ENCODE measurements at places on chromosomes 16 and 17.

DNA sequence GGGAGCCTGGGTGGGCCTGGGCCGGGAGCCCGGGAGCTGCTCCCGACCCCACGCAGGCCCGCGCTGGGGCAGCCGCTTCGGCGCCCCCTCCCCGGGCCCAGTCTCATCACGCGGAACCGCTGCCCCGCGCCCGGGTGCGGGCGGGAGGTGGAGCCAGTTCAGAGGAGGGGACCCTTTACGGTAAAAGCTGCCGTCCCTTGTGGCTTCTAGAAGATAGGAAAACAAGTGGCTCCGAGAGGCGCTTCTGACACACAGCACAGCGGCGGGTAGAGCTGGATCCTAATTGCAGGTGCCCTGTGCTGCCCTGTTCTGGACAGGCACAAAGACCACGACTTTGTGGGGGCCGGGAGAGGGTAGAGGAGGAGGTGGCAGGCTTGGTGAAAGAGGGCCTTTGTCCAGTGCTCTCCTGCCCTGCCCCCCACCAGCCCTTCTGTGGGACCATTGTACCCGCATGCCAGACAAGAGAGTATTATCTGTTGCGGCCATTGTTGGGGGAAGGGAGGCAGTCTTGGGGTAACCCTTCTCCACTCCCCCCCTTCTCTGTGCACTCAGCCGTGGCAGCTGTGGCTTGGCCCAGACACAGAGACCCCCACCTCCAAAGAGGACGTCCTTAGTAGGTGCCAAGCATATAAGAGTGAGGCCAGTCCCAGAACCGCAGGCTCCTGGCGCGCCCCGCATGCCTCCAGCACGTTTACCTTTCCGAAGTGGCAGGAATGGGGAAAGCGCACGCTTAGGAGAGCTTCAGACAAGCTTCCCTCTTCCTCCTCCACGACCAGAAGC lies 736 bp downstream of the CNP start:
- peak; percentile 28 for DNase-seq

GRCh38 chr16:80084614-80085013 lies 456.2 kb upstream of the DYNLRB2 start:
- no peak for DNase-seq

- no peak for DNase-seq
Measured at GRCh38 chr17:74768069-74768762, 7.9 kb downstream of the NAT9 start.

- DNase-seq, result no peak
Measured at GRCh38 chr16:14109077-14109775, 38.1 kb downstream of the MRTFB start.

DNA sequence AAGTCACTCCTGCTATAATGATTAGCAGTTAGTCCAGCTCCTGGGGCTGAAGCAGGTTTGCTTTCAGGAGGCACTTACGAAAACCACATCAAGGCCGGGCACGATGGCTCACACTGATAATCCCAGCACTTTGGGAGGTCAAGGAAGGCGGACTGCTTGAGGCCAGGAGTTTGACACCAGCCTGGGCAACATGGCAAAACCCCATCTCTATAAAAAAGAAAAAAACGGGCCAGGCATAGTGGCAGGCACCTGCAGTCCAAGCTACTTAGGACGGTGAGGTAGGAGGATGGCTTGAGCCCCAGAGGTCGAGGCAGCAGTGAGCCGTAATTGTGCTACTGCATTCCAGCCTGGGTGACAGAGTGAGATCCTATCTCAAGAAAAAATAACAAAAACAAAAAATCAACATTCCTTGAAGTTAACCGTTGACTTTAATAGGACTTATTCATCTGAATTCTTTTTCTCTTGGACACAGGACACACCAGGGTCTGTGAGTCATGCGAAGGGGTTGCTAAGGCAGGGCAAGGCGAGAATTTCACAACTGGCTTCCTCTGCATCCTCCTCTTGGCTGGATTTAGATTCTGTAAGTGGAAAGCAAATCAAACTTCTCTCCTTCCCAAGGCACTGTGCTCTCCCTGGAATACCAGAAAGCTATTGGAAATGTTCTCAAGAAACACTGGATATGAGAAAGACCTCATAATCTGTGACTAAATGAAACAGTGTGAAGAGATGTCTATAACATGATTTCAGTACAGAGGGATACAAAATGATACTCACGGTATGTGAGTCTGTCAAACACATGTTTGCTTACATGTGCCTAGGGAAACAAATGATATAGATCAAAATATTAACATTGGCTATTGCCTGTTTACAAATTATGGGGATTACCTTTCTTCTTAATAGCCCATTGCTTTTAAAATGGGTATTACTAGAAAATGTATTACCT lies 99.5 kb downstream of the SYCE1L start:
- no peak for DNase-seq

DNA sequence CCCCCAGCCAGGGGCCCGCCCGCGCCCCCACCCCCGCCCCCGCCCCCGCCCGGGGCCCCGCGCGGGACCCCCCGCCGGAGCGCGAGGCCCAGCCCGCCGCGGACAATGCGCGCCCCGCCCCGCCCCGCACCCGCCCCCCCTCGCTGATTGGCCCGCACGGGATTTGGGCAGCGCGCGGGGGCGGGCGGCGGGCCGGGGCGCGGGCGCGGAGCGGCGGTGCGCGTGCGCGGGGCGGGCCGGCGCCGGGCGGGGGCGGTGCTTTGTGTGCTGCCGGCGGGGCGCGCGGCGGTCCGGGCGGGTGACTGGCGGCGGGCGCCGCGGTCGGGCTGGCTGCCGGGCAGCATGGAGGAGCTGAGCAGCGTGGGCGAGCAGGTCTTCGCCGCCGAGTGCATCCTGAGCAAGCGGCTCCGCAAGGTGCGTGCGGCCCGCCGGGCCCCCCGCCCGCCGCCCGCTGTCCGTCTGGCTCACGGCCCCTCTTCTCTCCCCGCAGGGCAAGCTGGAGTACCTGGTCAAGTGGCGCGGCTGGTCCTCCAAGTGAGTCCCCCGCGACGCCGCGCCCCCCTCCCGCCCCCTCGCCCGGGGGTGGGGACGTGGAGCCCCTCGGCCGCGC lies at the start of gene CBX2:
Gene CBX2 (plus strand): TSS at position 255 of the 610 bp plus-strand sequence. CDS start 88 bp downstream, at position 343.
- DNase-seq, result peak; percentile 75

GRCh38 chr17:82008258-82008940 lies 14.3 kb downstream of the CENPX start:
- DNase-seq, result no peak

GRCh38 chr17:17757391-17757791 lies 76.1 kb downstream of the RAI1 start:
- DNase-seq, result no peak

DNA sequence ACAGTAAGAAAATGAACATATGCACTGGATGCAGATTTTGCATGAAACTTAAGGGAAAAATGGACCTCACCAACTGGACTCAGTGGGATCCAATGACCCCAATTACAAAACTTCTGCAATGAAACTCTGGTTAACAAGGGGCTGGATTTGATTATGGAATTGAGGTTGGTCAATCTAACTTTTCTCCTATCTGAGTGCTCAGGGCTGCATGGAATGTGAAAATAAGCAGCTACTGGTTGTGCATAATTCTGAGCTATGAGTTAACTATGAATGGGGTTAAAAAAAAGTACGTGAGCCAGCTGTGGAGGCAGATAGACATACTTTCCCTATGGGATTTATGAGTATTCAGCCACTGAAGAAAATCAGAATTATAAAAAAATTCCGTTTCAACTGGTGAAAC lies 9.2 kb downstream of the FAM20A start:
- DNase-seq, result no peak

DNA sequence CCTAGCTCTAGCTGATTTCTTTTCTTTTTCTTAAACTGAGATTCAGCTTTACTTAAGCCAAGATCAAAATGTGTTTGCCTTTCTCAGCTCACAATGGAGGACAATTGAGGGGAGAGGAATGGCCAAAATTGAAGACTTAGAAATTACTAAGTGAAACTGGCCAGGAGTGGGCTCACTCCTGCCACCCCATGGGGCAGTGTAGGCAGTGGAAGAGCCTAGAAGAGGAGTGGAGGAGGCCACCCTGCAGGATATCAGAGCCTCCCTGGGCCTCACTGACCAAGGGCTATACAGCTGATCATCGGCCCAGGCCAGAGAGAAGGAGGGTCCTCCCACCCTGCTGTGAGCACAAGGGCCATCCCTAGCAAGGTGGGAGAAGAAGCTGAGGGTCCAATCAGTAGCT lies 119.8 kb downstream of the CCT6B start:
- DNase-seq, result no peak

DNA sequence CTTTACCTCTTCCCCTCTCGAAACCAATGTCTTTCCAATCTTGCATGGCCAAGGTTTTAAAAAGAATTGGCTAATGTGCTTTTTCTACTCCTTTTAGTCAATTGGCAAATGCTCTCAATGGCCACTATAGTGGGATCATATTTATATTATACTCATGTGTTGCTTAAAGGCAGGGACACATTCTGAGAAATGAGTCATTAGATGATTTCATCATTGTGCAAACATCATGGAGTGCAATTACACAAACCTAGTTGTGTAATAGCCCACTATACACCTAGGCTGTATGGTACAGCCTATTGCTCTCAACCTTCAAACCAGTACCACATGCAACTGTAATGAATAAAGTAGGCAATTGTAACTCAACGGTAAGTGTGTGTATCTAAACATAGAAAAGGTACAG lies 180.9 kb downstream of the HS3ST3A1 start:
- DNase-seq, result no peak

DNA sequence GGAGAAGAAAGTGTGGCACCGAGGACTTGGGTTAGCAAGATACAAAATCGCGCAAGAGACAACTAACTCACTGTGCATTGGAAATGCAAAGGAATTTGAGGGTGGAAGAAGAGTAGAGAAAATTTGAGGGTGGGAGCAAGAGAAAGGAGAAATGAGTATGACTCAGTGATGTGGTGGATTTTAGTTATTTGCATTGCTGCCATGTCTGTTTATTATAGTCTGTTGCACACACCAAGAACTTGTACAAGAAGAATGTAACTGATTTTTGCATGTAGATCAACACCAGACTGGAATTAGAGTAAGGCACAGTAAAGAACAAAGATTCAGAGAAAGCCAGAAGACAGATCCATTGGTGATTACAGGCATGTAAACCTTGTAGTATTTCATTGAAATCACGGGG lies 71.6 kb upstream of the SMIM36 start:
- no peak for DNase-seq

- no peak for DNase-seq
Measured at GRCh38 chr16:21986692-21987246, 14.1 kb downstream of the PDZD9 start.

DNA sequence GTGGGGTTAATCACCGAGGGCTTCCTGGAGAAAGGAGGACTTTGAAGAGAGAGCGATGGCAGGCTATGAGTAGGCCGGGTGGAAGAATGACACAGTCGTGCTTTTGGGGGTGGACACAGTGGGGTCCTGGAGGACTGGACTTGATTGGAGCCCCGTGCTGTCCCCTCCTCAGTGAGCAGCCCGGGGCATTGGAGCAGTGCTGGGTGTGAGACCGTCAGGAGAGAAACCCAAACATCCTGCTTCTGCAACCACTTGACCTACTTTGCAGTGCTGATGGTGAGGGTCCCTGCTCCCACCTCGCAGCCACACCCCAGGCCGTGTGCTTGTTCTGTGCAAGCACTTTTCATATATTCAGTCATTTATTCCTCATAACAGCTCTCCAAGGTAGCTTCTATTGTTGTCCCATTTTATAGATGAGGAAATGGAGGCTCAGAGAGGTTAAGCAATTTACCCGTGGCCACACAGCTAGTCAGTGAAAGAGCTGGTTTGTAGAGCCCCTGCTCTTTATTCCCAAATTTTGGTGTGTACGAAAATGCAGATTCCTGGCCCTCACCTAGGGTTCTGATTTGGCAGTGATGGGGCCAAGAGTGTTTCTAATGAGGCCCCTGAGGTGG lies 11.7 kb upstream of the ADGRG3 start:
- DNase-seq, result no peak

DNA sequence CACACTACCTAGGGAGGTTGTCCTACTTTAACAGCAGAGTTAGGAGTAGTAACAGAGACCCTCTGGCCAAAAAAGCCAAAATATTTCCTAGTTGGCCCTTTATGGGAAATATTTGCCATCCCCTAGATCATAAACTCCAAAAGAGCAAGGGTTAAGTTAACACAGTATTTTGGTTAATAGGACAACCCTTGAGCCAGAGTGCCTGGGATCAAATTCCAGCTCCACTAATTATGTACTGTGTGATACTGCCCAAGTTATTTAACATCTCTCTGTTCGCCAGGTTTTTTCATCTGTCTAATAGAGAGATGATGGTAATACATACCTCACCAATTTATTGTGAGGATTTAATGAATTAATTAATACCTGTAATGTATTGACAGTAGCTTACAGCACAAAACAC lies 767.4 kb downstream of the KCNJ2 start:
- DNase-seq, result no peak

- DNase-seq, result no peak
Measured at GRCh38 chr16:53937161-53937880, 233.4 kb downstream of the FTO start.

DNA sequence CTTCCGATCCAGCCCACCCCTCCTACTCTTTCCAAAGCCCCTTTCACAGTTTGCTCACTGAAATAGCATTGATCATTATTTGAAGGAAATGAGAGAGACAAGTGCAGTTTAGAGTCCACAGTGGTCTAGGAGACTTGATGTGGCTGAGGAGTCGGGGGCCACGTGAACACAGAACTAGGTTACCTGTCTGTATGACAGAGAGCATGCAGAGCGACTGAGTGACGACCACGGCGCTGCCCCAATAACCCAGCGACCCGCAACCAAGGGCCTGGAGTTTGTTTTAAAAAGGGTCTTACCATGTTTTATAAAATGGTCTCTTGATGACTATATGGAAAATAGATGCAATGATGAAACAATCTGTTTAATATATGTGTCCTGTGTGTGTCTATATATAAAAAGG lies 39.5 kb downstream of the NDEL1 start:
- no peak for DNase-seq

DNA sequence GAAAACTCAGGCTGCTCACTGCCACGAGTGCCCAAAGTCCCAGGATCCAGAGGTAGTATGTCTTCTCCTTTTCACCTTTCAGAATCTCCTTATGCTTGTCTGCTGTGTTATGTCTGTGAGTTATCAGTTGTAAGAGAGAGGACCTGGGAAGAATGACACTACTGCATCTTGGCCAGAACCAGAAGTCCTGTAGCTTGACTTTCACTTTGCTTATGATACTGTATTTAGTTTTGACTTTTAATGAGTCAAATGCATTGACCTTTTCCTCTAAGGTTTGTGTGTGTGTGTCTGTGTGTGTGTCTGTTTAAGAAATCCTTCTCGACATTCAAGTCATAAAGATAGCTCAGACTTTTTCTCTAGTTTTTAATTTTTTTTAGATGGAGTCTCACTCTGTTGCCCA lies 43.4 kb downstream of the BMERB1 start:
- DNase-seq, result no peak

- DNase-seq, result no peak
Measured at GRCh38 chr16:9197957-9198661, 106.7 kb downstream of the HAPSTR1 start.

Measured in stimulated activated CD4-positive, alpha-beta T cell treated with anti-CD3 and anti-CD28 coated beads, Interleukin-4, amount 100 ng/mL, for 48 hours (primary cell).